Mucosa of gallbladder (tissue), 1 donor: ENCODE measurements at places on chromosomes 3 and 15. TPM values are rescaled to one million over a fixed set of nuclear protein-coding genes. Genes with fewer than 3 reads are reported as not detected.

GHSR gene
- total RNA-seq = not detected

GRCh38 chr3:15973940-15974339, 176.2 kb upstream of the ANKRD28 start:
- no peak for DNase-seq

- DNase-seq = no peak
These were observed 72.5 kb downstream of the ATP2B2 start for GRCh38 chr3:10432931-10433330.

DNA sequence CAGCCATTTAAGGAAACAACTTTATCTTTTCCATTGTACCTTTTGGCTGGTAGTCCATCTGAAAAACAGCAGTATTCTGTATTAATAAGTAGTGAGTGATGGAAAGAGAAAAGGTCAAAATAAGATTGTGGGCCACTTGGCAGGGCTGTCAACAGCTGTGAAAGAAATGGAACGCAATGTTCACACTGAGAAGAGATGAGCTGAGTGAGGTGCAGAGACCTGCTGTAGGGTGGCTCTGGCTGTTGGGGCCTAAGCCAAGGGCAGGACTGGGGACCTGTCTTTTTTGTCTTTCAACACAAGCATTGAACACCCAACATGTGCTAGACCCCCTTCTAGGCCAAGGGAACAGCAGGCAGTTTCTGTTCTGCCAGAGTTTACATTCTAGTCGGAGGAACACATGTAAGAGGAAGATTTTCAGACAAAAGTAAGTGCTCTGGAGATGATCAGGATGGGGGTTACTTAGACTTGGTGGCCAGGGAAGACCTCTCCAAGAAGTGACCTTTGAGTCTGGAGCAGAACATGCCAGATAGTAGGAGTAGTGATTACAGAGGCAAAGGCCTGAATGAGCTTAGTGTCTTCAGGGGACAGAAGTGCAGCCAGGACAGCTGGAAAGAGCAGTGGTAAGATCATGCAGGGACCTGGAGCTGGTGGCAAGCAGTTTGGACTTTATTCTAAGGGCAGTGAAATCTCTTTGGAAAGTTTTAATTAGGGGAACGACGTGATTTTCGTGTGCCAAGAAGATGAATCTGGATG, 29.6 kb downstream of the TSEN2 start:
- no peak for DNase-seq

ADGRG7 gene
- 2.0 TPM for total RNA-seq

CORO2B gene
- 2.9 TPM for total RNA-seq

- no peak for DNase-seq
These were observed 681 bp downstream of the CTDSPL start for GRCh38 chr3:37862219-37862902.

- no peak for DNase-seq
These were observed 17.3 kb downstream of the CFAP161 start for GRCh38 chr15:81151389-81151788.

PPCDC gene
- 17.3 TPM for total RNA-seq

CNTN6 gene
- not detected for total RNA-seq

GRCh38 chr15:27850981-27851857, 247.9 kb downstream of the OCA2 start:
- DNase-seq = no peak

MUC4 gene
- 0.14 TPM for total RNA-seq

DNA sequence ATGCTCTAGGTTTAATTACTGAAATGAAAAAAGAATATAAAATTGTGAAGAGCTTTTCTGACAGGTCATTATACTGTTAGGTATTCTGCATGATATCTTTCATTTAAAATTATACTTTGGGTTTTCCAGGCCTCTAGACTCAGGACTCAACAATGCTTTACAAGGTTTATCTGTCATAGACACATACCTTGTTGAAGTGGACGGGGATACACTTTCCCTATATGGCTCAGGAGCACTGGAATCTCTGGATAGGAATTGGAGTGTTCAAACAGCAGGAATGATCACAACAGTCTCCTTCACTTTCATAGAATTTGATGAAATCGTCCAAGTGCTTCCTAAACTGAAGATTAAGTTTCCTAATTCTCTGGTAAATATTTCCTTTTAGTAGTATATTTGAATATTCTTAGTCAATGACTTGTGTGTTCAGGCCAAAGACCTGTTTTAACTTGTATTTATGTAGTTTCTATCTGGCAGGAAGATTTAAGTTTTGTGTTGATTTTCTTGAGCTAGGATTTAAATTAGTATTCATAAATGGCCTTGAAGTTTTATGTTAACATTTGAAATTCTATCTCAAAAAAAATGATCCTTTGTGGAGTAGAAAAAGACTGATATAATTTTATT, 106.9 kb upstream of the THSD4 start:
- DNase-seq = no peak

ZPLD1 gene
- 14.2 TPM for total RNA-seq

DNA sequence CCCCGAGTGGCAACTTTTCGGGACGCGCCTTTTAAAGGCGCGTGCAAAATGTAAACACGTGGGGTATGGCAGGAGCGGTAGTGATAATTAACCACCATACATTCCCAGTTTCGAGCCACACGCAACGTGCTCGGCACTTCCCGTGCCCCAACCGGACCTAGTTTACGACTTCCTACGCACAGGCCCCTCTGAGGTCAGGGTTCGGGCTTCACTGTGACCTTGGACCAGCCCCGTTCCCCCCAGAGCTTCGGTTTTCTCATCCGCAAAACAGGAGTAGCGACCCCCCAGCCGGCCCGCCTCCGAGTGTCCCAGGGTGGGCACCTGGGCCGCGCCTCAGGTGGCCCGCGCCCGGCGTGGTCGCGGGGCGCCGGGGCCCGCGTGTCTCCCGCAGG, 451 bp downstream of the CHCHD4 start:
- DNase-seq = peak; percentile 63
